ENCODE measurements at places on chromosomes 2 and 18. TPM values are rescaled to one million over a fixed set of nuclear protein-coding genes. Genes with fewer than 3 reads are reported as not detected.

The GALNT1 gene
- total RNA-seq: 42.8 TPM

- peak; percentile 80 for DNase-seq
These were observed 19.4 kb downstream of the KLHL29 start for GRCh38 chr2:23404426-23404825.

DNA sequence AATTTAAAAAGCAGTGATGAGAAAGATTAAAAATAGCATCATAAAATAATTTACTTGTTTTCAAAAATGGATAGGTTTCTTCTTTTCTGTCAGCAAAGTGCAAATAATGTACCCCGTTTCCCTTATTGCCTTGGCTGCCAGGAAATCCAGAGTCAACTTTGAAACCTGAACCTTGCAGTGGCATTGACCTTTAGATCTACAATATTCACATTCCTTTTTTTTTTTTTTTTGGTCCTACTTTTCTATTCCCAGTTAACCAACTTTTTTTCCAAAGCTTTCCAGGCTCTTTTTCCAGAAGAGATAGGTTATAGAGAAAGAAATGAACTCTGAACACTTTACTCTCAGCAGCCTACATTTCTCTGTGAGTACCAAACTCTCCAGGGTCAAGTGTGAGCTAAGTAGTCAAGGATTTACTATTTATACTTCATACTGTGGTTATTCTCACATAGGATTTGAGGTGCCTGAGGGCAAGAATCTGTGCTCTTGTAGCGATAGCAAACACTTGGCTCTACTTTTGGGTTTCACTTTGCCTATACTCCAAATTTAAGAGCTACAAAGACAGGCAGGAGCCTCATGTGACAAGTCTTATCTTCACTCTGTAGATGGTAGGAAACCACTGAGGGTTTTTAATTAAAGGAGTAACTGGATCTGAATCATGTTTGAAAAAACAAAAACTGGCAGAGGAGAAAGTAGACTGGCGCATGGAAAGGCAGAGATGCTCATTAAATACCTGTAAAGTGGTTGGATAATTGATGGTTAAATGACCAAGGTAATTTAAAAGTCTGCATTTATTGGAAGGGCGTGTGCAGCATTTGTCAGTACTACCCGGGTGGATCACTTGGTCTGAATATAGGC, 63.2 kb upstream of the TMEM17 start:
- peak; percentile 44 for DNase-seq

The AFF3 gene
- 0.90 TPM for total RNA-seq

The GALNT13 gene
- total RNA-seq: not detected

GRCh38 chr2:148971547-148971946, 67.0 kb upstream of the LYPD6B start:
- no peak for DNase-seq

- DNase-seq: no peak
These were observed 62.9 kb downstream of the AQP4 start for GRCh38 chr18:26802330-26803200.

The HOXD8 gene
- 4.5 TPM for total RNA-seq

DNA sequence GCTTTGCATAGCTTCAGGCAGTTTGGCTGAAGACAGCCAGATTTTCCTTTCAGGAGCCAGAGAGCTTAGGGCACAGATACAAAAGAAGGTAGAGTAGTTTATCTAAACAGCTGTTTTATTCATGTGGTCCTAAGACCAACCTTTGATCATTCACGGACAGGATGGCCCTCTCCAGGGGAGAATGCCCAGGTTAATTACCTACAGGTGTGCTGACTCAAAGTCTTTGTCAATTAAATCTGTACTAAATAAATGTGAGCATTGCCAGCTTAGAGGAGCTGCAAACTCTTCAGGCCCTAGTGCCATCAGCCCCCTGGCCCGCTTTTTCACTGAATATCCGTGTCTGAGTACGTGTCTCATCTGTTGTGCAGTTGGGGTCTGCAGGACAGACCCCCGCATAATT, 554.7 kb downstream of the NUP35 start:
- no peak for DNase-seq

The ANKRD30B gene
- not detected for total RNA-seq

DNA sequence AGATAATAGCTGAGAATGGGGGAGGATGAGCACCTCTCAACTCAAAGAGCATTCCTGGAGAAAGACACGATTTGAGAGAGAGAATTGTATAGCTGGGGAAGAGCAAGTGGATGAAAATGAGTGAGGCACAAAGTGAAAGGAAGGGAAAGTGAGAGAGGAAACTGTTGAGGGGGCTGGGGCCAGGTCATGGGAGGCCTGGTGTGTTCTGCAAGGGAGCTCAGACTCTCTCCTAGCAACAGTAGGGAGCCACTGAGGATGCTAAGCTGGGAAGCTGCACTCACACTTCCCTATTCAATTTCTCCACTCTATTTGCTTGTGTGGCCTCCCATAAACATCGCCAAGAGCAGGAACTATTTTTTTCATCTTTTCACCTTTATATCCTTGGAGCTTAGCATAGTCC, 14.8 kb downstream of the EVA1A start:
- no peak for DNase-seq

The C2orf78 gene
- not detected for total RNA-seq

- DNase-seq: no peak
These were observed 281.8 kb downstream of the GULP1 start for GRCh38 chr2:188573453-188573852.

DNA sequence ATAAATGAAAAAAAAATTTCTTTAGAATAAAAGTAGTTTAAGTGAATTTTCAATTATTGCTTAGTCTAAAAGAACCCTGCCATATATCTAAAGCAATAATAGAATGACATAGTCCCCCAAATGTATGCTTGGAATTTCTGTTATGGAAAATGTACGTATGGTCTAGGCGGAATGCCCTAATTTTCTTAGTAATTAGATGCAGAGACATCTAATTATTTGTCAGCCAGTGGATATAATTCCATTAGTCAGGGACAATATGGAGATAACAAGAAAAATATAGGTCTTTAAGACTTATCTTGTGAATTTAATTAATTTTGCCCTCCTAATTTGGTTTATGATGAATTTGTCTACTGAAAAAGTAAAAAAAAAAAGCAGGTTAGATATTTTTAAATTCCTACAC, 460.9 kb upstream of the SOX11 start:
- DNase-seq: no peak

- DNase-seq: no peak
These were observed 3.0 kb downstream of the WDR75 start for GRCh38 chr2:189444322-189444721.

The SETBP1 gene
- 0.40 TPM for total RNA-seq

- no peak for DNase-seq
These were observed 219.1 kb downstream of the WDPCP start for GRCh38 chr2:63369146-63369545.

- DNase-seq: no peak
These were observed 201.0 kb downstream of the NDUFA10 start for GRCh38 chr2:239824046-239824694.

GRCh38 chr18:31205273-31205672, 42.6 kb upstream of the DSC1 start:
- DNase-seq: no peak

The ELOA2 gene
- not detected for total RNA-seq

DNA sequence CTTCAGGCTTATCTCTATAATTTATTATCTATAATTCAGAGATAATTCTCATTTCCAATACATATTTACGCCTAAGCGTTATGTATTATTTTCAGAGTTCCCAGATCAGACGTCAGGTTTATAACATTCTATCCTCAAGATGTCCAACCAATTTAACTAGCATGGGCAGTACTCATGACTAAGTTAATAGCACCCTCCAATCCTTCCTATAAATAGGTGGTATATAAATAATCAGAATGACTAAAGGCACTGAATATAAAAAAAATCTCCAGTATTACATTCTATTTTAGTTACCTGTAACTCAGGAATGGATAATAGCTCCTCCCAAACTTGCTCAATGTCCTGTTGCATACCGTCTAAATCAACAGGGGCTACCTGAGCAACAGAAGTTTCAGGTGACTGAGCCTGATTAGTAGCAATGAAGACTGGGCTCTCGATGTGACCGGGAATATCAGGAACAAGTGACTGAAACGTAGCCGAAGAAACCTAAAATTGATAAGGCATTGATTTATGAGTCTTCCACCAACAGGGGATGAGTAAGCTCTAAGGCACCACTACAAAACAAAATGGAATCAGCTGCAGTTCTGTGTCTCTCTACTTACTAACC, 19.6 kb downstream of the HNRNPA3 start:
- DNase-seq: no peak

GRCh38 chr2:203340791-203341487, 12.7 kb downstream of the ABI2 start:
- DNase-seq: peak; percentile 82

GRCh38 chr2:183063083-183063482, 15.5 kb upstream of the DUSP19 start:
- DNase-seq: peak; percentile 85

The KCNG2 gene
- not detected for total RNA-seq

DNA sequence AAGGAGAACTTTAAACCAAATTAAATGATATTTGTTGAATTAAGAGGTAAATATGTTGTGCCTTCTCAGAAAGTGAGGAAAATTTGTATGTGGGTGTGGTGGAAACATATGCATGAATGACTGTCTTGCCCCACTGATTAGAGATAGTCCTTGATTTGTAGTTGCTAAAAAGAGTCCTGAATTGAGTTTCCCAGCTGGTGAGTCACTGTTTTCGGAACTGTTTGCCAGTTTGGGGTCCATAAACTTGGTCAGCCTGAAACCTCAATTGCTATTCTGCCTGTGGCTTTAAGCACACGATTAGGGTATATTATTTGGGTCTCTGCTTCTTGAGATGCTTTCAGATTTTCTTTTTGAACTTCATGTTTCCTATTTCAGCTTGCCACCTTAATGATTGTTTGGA, 53.3 kb downstream of the PIKFYVE start:
- no peak for DNase-seq

The RIT2 gene
- total RNA-seq: not detected

- no peak for DNase-seq
These were observed 328.5 kb downstream of the AGPS start for GRCh38 chr2:177721087-177721486.

The SLC14A1 gene
- 0.77 TPM for total RNA-seq

The OTX1 gene
- 0.43 TPM for total RNA-seq

GRCh38 chr2:64469261-64469660, 15.3 kb downstream of the LGALSL start:
- DNase-seq: no peak

- DNase-seq: no peak
These were observed 64.7 kb downstream of the CCDC178 start for GRCh38 chr18:33375829-33376228.

GRCh38 chr2:238600506-238601432, 174.0 kb downstream of the ASB1 start:
- DNase-seq: no peak

DNA sequence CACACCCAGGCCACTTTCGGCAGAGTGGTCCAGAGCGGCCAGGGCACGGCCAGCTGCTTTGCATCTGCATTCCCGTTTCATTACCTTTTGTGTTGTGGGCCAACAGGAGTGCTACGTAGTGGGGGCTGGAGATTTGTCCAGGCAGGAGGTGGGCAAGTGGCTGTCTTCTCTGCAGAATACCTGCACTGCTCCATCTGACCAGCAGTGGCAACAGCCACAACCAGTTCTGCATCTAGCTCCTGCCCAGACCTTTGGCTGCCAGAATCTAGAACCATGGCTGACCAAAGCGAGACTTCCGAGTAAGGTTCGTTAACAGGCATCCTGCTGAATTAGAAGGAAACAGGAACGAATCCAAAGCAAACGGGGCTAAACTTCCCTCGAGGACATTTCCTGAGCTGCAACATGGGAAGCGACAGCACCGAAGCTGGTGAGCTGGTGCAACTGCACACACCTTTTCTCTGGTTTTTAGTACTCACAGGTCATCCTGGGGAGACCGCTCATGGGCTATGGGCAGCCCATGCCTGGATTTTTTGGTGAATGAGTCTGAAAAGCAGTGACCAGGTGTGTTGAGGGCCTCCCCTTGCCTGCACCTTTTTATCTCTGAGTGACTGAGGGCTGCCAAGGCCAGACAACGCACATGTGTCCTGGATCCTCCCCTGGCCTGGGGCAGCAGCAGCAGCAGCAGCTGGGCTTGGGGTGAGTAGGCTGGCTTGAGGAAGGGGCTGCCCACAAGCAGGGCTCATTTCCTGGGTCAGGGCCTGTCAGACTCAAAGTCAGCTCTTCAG, 10.5 kb downstream of the GDF7 start:
- DNase-seq: no peak

GRCh38 chr2:159148901-159149300, 137.6 kb downstream of the WDSUB1 start:
- no peak for DNase-seq

The CPLX4 gene
- not detected for total RNA-seq

- DNase-seq: peak; percentile 75
These were observed 127.8 kb downstream of the COPS8 start for GRCh38 chr2:237213315-237214022.

GRCh38 chr2:20490300-20491181, 43.7 kb downstream of the RHOB start:
- no peak for DNase-seq

- no peak for DNase-seq
These were observed 78.6 kb downstream of the RFTN2 start for GRCh38 chr2:197596766-197597165.

GRCh38 chr2:119864318-119864717, 104.6 kb downstream of the PTPN4 start:
- DNase-seq: no peak

- DNase-seq: no peak
These were observed 3.7 kb upstream of the AFF3 start for GRCh38 chr2:100145893-100146656.

GRCh38 chr2:231410293-231411004, 14.9 kb downstream of the B3GNT7 start:
- no peak for DNase-seq

DNA sequence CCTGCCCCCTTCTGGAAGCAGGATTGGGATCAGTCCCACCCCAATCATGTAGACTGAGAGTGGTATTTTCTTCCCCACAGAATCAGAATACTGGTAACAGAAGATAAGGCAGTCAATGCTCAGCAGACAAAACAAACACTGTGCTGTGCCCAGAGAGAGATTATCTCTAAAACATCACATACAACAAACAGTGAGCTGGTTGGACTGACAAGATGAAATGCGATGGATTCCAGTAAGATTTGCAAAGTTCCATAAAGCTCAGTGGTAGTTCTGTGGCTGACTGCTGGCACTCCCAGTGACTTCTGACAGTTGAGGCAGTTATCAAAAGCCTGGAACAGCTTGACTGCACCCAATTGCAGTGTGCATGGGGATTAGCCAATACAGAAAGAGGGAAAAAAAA, 311.5 kb upstream of the MGAT5 start:
- DNase-seq: no peak
